ENCODE measurements at places on chromosomes 5 and 9.

- DNase-seq = no peak
Observed at GRCh38 chr5:41721516-41721915, 148.7 kb downstream of the OXCT1 start.

DNA sequence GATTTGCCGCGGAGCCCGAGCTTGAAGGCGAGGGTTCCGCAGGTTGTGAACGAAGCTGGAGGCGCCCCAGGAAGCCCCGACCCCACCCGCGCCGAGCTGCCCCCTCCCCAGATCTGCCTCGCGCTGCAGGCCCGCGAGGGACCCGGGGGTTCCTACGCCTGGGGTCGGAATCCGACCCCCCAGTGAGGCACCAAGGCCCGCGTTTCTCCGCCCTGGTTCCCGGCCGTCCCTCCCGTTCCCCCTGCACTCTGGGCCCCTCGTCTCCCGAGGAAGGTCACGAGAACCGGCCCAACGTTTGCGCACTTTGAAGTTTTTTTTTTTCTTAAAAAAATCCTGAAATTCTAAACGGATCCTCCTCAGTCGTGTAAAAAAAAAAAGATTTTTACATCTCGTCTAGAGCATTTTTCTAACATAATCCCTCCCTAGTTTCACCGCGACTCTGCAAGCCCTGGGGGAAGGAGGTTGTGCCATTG lies 880 bp upstream of the GFPT2 start:
- DNase-seq = no peak

- no peak for DNase-seq
Observed at GRCh38 chr9:96015876-96016686, 140.6 kb downstream of the ERCC6L2 start.

DNA sequence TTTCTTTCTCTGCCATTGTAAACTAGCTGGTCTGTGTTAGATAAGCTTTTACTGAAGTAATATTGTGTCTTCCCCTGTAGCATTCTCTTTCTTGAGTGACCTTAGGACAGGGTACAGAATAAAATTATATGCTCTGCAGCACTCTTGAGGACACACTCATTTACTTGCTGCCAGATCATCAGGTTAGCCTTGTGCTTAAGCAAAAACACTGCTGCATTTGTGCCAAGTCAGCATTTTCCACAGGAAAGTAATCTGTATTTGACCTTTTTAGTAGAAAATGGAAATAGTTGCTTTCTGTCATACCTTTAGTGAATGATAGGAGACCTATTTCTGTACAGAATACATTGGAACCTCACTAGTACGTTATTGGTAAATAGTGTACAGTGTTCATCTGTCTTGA lies 54.2 kb downstream of the LMNB1 start:
- DNase-seq = no peak

- no peak for DNase-seq
Observed at GRCh38 chr9:86926145-86926544, 21.2 kb downstream of the GAS1 start.

DNA sequence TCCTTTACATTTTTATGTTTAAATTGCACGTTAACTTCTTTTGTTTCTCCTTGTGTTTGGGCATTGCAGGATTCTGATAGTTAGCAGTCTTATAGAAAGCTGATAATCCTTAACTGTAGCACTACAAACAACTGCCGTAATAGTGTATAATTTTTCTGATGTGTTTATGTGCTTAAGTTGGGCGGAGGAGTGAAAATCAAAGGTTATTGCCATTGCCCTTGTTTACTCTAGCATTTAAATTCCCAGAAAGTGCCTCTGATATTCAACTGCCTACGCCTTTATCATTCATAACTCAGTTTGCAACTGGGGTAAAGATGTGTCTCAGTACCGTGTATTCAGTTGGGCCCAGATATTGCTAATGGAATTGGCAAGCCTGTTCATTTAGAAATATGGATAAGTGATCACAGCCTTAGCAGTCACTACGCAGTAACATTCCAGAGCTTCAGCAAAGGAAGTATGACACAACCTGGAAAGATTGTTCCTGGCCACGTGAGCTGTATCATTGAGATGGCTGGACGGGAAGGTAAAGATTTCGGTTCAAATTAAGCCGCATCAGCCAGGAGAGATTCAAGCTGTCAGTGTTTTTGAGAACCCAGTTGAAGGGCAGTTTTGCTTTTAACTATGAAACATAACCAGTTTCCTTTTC lies 28.1 kb upstream of the LRRTM2 start:
- no peak for DNase-seq

- DNase-seq = no peak
Observed at GRCh38 chr9:124855944-124856765, 2.9 kb downstream of the WDR38 start.

GRCh38 chr5:1312993-1313833 lies 18.3 kb upstream of the TERT start:
- no peak for DNase-seq

Data from stimulated activated CD8-positive, alpha-beta memory T cell treated with anti-CD3 and anti-CD28 coated beads, Interleukin-4, amount 100 ng/mL, for 1 hour (primary cell).